ENCODE measurements at places on chromosomes 1 and 21.

- DNase-seq = peak; percentile 69
These were observed 159.1 kb downstream of the EDEM3 start for GRCh38 chr1:184595596-184595995.

GRCh38 chr1:171267391-171267790 lies 19.1 kb downstream of the FMO1 start:
- DNase-seq = no peak

- DNase-seq = no peak
These were observed 38.1 kb downstream of the MRAP start for GRCh38 chr21:32336711-32337110.

DNA sequence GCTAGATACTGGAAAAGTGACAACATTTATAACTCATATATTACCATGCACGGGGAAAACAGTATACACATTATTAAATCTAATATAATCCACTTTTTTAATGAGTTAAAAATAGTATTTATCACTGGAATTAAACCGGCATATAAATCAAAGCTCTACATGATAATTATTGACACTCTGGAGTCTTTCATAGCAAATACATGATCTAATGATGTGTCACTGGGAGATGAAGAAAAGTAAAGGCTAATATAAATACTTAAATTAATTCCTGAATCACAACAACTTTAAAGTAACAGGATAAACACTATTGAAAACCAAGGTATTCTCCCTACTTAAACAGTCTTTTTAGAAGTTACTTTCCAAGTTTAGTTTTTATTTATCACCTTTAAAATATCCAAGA lies 52.4 kb upstream of the ASPM start:
- no peak for DNase-seq

GRCh38 chr1:208083715-208084085 lies 160.5 kb downstream of the PLXNA2 start:
- DNase-seq = no peak

DNA sequence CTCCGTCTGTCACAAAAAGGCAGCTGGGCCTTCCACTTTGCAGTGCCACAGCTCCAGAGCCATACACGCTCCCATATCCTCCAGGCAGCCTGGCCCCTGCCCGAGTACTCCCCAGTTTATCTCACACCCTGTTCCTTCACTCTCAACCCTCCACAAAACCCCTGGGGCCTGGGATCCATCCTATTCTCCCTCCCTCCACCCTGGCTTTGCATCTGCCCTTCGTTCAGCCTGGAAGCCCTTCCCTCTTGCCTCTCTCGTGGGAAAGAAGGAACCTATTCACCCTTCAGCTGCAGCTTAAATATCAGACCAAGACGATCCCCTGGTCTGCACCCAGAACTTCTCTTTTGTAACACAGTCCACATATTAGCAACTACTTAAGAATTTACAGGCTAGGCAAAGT lies 56.7 kb downstream of the CAMK2N1 start:
- DNase-seq = no peak

- no peak for DNase-seq
These were observed 393.6 kb downstream of the PTPRU start for GRCh38 chr1:29629814-29630516.

DNA sequence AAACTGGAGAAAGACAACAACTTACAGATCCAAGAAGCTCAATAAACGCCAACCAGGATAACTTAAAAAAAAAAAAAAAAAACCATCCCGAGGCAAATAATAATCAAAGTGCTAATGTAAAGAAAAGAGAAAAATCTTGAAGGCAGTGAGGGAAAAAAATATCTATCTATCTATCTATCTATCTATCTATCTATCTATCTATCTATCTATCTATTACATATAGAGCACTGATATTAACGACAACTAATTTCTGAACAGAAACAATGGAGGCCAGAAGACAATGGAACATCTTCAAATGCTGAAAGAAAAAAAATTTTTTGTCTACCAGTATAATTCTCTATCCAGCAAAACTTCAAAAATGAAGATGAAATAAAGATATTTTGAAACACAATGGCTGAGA lies 18.0 kb downstream of the PACC1 start:
- no peak for DNase-seq

DNA sequence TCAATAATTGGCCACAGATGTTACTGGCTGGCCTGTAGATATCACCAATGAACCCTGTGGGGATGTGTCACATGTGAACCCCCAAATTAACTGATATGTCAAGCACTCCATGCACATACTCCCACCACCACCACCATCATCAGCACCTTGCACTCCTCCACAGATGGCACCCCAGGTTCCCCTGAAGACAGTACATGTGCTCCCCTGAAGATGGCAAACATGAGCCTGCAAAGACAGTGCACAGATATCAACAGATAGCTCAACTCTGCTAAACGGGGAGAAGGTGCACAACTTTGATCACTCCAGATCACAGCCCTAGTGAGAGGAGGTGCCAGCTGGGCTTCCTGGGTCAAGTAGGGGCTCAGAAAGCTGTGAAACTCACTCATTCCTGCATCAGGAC lies 74.4 kb downstream of the CLCA4 start:
- no peak for DNase-seq

DNA sequence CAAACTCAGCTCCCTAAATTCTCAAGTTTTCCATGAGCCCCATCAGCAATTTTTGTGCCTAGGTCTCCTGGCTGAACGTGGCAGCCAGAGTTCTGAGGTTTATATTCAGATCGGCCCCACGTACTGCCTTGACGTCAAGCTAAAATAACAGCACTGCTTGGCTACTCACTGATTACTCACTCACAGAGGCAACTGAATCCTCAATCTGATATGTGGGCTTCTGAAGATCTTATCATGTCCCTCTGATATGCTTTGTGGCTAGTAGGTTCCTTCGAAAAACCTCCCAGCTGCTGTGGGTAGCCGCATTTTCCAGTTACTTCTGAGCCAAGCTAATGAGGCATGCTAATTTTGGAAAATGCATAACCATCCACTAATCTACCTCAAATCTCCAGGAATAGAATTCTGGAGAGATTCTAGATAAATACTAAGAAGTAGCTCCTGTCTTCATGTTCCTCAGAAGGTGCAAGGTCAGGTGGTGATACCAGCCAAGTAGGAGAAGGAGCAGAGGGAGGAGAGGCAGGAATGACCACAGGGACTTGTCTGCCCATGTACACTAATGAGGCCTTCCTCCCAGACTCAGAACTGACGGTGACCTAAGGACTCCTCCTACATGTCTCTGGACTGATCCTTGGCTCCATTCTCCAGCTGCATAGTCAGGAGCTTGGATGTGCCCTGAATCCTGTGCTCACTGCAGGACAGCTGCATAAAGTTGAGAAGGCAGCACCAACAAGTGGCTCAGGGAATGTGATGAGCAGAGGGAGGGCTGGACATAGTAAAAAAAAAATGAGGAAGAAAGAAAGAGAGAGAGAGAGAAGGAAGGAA lies 263.7 kb downstream of the TNR start:
- DNase-seq = no peak

DNA sequence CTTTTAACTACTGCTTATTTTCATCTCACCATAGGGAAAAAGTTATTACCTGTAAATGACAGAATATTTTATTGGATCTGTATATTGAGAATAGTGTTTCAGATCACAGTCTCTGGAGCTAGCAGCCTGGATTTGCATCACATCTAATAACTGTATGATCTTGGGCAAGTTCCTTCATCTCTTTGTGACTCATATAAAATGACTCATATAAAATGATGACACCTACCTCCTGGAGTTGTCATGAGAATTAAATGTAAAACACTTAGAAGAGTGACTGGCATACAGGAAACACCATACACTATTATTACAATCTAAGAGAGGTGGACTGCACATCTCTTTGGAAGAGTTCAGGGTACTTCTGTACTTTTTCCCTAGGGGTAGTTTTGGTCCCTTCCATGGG lies 421.3 kb downstream of the NEGR1 start:
- DNase-seq = peak; percentile 79

- peak; percentile 88 for DNase-seq
These were observed 34.6 kb upstream of the TLR5 start for GRCh38 chr1:223177681-223178080.

DNA sequence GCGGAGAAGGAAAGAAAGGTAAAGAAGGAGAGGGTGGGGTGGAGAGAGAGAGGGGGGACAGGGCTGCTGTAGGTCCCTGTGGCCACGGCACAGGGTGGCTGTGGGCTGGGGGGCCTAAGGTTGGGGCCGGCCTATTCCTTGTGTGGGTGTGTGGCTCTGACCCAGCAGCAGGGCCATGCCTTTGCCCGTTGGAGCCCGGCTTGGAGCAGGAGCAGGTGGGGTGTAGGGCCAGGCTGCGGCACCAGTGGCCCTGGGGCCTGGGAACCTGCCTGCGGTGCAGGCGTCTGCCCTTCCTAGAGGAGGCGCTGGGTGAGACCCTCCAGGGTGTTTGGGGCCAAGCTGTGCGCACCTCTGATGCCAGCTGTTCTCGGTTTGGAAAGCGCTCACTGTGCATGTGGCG lies 19.7 kb upstream of the SUMO3 start:
- no peak for DNase-seq

DNA sequence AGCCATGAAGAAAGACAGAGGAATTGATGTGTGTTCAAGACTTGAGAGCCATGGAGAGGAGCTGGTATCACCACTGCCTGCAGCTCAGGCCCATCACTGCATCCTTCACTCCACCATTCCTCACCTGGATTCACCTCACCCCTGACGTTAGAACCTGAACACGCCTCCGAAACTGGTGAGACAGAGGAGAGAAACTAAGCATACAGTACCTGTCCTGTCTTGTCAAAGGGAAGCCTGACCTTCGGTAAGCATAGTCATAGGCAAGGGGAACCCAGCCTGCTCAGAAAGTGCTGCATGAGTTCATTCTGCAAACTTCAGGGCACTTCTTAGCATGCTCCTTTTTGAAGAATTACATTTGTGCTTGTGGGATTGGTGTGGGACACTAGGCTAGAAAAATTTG lies 425.8 kb downstream of the DSCAM start:
- no peak for DNase-seq

- DNase-seq = no peak
These were observed 55.0 kb downstream of the ELAVL4 start for GRCh38 chr1:50163680-50164079.

GRCh38 chr1:183739741-183740271 lies 65.1 kb upstream of the RGL1 start:
- no peak for DNase-seq

DNA sequence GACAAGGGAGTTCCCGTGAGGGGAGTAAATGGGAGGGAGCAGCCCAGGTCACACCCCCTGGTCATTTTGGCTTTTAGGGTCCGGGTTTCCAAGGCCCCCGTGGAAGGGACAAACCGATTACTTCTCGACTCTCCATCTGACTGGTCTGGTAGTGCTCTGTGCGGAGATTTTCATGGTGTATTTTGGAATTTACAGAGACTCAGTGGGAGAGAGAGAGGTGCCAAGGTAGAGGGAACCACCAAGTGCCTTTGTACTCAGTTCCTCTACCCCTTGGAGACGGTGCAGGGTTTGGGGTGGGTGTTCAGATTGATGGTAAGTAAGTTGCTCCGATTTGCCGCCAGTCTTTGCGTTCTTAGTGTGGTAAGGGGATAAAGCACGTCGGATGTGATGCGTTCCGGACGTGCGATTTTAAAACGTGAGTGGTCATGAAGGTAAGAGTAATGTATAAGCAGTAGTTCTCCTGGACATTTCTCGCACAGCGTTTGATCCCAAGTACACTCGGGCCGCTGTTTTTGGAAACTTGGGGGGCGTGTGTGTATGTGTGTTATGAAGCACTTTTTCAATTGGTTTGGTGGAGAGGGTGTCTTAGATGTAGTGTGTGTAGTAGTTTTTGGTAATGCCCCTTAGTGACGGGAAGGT lies 682 bp downstream of the SUCO start:
- DNase-seq = peak; percentile 31

DNA sequence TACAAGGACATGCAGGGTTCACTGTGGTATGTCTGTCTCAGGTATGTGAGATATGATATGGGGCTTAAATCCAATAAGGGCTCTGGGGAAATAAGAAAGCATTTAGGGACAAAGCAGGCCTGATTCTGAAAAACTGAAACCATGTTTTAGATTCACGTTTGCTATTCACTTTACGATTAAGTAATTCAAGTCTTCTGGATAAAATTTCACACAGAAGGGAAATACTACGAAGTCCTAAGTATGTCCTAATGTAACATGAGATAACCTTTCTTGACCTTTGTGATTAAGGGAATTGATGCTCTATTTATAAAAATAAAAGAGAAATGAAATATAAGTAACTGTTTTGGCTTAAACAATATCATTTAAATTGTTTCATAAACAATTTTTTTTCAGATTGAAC lies 55.4 kb downstream of the HNRNPR start:
- DNase-seq = peak; percentile 71

GRCh38 chr21:46150491-46151121 lies 4.8 kb downstream of the FTCD start:
- no peak for DNase-seq

- no peak for DNase-seq
These were observed 16.9 kb upstream of the SLAMF9 start for GRCh38 chr1:159970932-159971342.

- no peak for DNase-seq
These were observed 214.0 kb downstream of the ATG4C start for GRCh38 chr1:62997884-62998283.

DNA sequence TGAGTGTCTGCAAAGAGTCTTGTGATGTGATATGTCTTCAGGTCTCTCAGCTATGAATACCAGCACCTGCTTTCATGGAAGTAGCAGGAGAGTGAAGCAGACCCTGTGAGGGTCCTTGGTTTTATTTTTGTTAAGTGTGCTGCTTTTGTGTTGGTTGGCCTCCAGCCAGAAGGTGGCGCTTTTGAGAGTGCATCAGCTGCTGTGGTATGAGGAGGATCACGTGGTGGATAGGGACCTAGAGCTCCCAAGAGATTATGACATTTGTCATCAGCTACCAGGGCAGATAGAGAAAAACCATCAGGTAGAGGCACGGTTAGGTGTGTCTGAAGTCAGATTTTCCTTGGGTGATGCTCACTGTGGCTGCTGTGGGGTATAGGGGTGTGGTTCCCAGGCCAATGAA lies 1232.1 kb downstream of the MRPL39 start:
- DNase-seq = peak; percentile 18

- peak; percentile 11 for DNase-seq
These were observed 32.3 kb downstream of the SLC66A1 start for GRCh38 chr1:19344372-19344810.

- DNase-seq = no peak
These were observed 14.9 kb upstream of the ZNF683 start for GRCh38 chr1:26387447-26387846.

GRCh38 chr21:44027607-44028286 lies 15.6 kb downstream of the TRAPPC10 start:
- no peak for DNase-seq

DNA sequence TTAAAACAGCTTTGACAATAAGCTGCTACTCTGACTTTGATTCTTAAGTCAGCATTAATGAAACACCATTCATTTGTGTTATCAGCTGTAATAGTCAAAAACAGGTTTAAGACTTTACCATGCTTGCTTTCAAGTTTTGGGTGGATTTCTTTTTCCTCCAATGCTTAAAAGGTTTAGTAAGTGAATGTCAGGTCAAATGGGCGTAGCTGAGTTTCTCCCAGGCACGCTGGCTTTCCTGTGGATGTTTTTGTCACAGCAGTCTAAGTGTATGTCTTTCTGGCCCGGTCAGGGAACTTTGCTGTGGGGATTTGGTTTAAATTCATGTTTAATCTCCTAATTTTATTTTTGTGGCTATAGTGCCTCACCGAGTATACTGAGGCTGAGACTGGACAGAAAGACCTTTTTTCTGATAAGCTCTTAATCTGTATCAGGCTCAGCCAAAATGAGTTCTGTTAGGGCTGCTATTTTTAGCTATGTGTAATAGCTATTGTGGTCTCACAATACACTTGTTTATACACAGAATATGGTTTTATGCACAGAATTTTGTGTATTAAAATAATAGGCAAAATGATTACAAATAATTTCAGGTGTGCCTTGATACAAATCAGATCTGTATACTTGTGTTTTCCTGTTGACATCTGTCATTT lies 292.8 kb downstream of the DISC1 start:
- no peak for DNase-seq
